ENCODE measurements at places on chromosomes 1 and 21.
A peak's percentile ranks its signal among the peaks of the same experiment; 100 is the strongest.

- no peak for DNase-seq
Measured at GRCh38 chr1:115105831-115106230, 16.5 kb upstream of the TSPAN2 start.

DNA sequence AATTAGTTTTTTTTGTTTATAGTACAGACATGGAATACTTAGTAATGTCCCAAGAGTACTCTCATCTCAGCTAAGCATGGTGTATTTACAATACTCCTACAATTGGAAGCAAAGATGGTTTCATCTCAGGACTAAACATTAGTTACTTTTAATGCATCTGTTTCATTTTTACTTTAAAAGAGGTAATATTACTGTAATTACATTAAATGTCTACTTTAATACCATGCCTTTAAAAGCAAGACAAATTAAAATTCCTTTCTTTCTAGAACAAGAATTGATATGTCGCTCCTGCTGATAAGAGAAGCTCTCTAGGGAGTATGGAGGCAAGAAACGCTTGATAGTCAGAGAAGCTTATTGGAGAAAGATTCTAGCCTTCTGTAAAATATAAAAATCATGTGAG lies 284.9 kb upstream of the ADAMTS5 start:
- no peak for DNase-seq

DNA sequence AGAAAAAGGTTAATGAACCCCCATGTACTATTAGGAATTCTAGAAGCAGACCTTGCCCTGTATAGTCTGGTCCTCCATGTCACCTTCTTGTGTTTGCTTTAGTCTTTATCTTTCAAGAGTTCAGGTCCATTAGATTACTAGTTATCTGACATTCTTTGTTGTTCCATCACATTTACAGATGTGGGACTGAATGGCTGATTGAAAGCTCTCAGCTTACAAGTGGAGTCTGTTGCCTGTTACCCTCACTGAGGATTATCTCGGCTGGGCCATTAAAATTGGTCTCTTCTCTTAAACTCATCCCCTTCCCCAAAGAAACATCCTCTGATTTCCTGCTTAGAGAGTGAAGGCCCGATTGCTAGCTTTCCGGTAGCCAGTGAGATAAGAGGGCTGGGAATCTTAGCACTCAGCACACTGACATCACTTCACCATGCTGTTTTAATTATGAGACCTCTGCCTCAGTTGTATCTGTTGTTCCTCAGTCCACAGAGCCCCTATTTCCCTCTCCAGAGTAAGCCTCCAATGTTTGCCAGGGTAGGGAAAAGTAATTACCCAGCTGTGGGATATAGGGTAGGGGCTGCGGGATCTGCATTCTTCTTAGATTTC lies 76.8 kb downstream of the LPGAT1 start:
- no peak for DNase-seq

- DNase-seq: no peak
Measured at GRCh38 chr1:217881131-217881543, 250.0 kb downstream of the SPATA17 start.

GRCh38 chr1:50992532-50993318 lies 22.7 kb downstream of the CDKN2C start:
- no peak for DNase-seq

DNA sequence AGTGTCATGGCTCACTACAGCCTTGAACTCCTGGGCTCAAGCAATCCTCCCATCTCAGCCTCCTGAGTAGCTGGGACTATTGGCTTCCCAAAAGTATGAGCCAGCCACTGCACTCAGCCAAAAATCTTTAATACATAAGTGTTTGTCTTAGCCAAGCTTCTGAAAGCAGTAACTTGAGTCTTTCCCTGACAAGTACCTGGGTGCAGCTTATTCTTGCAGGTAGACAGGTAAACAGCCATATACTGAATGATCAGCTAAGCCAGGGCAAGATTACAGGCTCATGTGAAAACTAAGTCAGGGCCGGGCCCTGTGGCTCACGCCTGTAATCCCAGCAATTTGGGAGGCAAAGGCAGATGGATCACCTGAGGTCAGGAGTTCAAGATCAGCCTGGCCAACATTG lies 7.8 kb downstream of the MEAF6 start:
- no peak for DNase-seq

GRCh38 chr1:63915121-63915520 lies 141.3 kb downstream of the ROR1 start:
- no peak for DNase-seq

- DNase-seq: no peak
Measured at GRCh38 chr1:8384088-8384487, 66.2 kb downstream of the SLC45A1 start.

GRCh38 chr1:16176653-16177052 lies 20.8 kb upstream of the EPHA2 start:
- DNase-seq: no peak

DNA sequence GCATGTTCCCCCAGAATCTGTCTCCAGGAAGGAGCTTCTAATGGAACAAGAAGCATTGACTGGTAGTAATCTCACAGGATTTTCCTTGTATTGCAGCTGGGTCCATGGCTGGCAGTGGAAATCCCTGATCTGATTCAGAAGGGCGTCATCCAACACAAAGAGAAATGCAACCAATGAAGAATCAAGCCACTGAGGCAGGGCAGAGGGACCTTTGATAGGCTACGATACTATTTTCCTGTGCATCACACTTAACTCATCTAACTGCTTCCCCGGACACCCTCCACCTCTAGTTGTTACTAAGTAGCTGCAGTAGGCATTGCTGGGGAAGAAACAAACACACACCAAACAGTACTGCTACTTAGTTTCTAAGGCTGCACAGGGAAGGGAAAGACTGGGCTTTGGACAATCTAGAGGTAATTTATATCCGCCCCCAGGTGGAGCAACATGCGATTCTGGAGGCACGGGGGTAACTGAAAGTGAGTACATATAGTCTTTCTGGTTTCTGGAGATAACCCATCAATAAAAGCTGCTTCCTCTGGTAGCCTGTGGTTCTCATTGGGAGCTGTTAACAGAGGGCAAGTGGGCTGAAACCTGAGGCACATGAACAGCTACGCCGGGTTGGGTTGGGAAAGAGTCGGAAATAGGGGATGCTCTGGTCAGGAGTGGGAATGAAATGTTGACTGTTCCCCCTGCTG lies 837 bp upstream of the USP21 start:
- no peak for DNase-seq

DNA sequence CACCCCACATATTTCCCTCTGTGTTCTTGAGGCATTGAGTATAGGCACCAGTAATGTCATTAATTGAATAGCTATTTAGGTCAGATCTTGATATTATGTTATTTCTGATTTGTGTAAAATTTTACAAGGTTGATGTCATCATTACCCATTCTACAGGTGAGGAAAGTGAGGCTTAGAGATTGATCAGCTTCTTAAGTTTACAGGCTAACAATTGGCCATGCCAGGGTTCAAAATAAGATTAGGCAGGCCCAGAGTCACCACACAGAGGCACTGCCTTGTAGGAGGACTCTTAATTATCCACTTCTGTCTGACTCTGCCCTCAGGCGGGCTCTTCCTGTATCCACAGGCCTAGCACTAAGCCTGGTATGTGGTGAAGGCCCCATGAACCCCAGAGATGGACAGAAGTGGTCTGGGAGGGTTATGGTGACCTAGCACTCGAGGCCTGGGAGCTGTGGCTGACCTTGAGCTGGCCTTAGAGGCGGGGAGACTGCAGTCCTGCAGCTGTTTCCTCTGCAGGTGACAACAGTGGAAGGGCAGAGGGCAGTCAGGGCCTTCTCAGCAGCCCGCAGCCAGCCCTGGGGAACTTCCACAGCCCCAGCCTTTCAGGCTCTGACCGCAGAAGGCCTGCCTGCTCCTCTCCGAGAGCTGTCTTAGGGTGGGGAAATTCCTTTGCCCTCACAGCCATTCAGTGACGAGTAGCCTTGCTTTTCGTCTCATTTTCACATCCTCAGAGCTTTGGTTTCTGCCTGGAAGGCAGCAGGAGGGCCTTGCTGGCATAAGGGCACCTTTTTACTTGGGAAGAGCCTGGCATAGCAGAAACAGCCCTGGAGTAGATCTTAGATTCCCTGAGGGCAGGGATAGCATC lies 12.2 kb downstream of the ZDHHC18 start:
- no peak for DNase-seq

DNA sequence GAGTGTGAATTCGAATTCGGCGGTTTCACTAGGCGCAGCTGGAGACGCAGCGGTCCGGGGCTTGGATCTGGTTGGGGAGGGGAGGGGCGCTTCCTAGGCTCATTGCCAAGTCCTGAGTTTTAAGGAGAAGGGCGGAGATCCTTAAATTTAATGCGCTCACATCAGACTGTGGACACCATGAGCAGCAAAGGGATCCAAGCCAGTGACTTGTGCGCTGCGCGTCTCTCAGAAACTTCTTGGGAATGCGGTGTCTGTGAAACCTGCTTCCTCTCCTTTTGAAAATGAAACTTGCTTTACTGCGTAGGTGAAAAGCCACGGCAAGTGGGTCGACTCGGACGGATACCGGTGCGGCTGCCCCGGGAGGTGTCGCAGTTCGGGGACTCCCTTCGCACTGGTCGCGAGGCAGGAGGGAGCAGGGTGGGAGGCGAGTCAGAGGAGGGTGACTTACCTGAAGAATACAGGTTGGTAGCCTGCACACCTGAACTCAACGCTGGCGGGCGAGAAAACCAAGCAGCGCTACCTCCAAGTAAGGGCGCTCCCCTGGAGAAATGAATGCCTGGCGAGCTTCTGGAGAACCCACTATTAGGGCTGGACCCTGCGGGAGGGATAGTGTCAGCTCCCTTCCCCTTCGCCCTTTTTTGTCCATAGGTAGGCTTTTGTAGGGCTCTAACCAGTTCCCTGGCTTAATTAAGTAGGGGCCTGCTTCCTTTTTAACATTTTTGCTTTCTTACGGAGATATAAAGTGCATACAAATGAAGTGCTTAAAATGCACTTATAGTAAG lies 992 bp downstream of the TENT5C start:
- DNase-seq: no peak

DNA sequence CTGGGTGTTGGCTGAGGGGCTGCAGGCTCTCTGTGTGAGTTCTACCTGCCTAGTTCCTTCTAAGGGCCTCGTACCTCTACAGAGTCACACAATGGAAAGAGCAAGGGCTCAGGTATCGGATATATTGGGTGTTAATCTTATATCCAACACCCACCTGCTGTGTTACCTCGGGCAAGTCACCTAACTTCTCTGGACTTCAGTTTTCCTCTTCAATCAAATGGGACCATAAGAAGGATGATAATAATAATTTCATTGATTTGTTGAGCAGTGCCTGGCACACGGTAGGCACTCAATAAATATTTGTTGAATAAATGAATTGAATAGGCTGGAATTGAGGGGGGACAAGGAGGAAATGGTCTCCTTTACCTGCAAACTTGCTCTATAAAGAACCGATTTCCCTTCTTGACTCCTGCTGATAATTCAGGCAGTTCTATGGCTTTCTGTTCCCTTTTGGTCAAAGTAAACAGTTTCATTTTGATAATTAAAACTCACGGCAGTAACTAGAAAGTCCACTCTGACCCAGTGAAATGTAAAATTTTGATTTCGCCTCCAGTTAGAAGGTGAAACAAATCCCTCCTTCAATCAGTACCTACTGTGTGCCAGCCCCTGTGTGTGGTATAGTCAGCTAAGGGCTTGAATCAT lies 16.5 kb upstream of the MAN1C1 start:
- no peak for DNase-seq

DNA sequence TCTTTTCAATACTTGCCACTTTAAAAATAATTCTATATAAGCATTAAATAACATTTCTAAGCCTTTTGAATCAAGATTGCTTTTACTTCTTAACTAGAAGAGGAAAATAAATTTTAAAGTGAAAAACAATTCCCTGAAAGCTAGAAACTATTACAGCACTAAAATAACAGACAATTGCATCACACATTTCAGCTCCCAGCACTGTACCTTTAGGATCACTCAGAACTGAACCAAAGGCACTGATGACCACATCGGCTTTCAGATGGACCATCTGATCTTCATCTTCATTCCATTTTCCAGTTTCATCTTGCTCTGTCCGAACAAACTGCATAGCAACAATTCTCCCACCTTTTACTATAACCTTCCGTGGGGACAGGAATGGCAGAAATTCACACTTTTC lies 347.3 kb downstream of the DPYD start:
- no peak for DNase-seq

DNA sequence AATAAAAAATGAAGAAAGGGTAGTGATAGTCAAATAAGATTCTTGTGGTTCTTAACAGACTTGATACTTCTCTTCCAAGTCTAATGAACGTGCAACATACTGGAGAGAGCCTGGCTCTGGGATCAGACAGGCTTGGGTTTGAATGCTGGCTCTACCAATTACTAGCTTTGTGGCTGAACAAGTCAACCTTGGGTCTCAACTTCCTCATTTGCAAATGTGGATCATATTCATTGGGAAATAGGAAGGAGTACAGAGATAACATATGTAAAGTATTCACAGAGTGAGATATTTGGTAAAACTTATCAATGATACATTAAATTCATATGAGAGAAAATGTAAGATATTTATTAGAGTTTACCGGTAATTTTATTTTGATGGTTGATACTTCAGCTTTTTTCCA lies 2.0 kb downstream of the EDEM3 start:
- DNase-seq: no peak

- no peak for DNase-seq
Measured at GRCh38 chr1:160400646-160401486, 502 bp downstream of the VANGL2 start.

GRCh38 chr1:182181167-182181572 lies 119.7 kb upstream of the ZNF648 start:
- no peak for DNase-seq

- DNase-seq: no peak
Measured at GRCh38 chr1:118978914-118979701, 9.0 kb downstream of the TBX15 start.

DNA sequence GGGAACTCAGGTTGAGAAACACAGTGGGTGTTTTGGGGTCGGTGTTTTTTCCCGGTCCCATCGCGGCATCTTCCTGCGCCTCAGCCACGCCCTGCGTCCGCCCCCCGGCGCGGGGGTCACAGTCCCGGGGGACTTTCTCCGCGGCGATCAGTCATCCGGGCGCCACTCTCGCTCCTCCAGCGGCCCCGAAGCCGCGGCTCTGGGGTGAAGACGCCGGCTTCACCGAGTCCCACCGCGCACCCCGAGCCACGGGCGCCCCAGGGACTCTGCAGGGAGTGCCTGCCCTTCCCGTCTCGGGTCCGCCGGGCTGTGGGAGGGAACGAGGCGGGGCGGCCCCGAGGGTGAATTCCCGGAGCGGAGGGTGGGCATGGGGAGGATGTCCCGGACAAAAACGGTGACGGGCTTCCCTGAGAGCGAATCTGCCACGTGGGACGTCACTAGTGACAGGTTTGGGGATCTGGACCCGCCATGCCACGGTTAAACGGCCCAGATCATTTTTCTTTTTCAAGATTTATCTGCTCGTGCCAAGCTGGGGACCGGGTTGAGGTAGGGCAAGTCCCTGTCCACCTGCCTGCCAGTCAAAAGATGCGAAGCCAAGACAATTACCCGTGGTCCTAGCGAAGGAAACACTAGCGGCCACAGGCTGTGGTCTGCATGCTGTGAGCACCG lies 717 bp upstream of the BATF3 start:
- peak; percentile 53 for DNase-seq

- DNase-seq: no peak
Measured at GRCh38 chr1:200323856-200324400, 85.9 kb downstream of the ZNF281 start.

- no peak for DNase-seq
Measured at GRCh38 chr21:37452227-37452626, 85.7 kb downstream of the DYRK1A start.

GRCh38 chr1:54980528-54981241 lies at the start of gene TMEM61:
Gene TMEM61, plus strand, starts transcription at chr1:54980628. Its CDS starts 438 bp downstream, at chr1:54981066.
- DNase-seq: no peak

Measured in A549 (cell line).